ENCODE measurements at places on chromosomes 6 and 20. TPM values are rescaled to one million over a fixed set of nuclear protein-coding genes. Genes with fewer than 3 reads are reported as not detected.

DNA sequence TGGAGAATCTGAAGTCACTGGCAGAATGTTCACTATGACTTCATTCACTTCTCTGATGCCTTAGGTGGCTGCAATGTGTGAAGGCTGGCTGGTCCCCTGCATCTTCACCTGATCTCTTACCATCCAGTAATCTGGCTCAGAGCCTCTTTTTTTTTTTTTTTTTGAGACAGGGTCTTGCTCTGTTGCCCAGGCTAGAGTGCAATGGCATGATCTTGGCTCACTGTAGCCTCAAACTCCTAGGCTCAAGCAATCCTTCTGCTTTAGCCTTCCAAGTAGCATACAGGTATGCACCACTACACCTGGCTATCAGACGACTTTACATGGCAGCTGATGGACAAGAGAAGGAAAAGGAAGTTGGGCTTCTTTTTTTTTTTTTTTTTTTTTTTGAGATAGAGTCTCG is 25.8 kb upstream of the JARID2 start:
- no peaks in the 10 kb centered on the region for H3K36me3 ChIP-seq
- H3K4me1 ChIP-seq, result peaks cover 10% of the 10 kb centered on the region
- no peak overlapping the region for H3K27ac ChIP-seq
- no peak for DNase-seq

- no peak overlapping the region for H3K27ac ChIP-seq
- 0 out of 2 replicates have a peak, but pooled peaks cover 3% of the 10 kb centered on the region for H3K27me3 ChIP-seq
- H3K4me3 ChIP-seq, result no peak overlapping the region
- H3K36me3 ChIP-seq, result no peaks in the 10 kb centered on the region
- peak; percentile 52 for DNase-seq
- peaks cover 38% of the 10 kb centered on the region for H3K4me1 ChIP-seq
These were observed 5.4 kb downstream of the TGM3 start for GRCh38 chr20:2301164-2301622.

DNA sequence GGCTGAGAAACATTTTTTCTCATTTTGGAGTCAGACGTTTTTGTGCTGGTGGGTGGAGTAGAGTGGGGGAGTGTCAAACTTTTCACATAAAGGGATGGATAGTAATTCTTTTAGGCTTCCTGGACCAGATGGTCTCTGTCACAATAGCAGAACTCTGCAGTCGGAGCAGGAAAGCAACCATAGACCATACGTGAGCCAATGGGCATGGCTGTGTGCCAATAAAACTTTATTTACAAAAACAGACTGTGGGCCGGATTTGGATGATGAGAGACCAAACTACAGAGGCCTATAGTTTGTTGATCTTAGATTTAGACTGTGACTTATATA is 70.8 kb upstream of the SLC22A23 start:
- no peak overlapping the region for H3K27ac ChIP-seq
- H3K36me3 ChIP-seq, result no peaks in the 10 kb centered on the region
- DNase-seq, result no peak
- no peak overlapping the region for H3K4me3 ChIP-seq
- H3K4me1 ChIP-seq, result 0 out of 2 replicates have a peak, but pooled peaks cover 12% of the 10 kb centered on the region

DNA sequence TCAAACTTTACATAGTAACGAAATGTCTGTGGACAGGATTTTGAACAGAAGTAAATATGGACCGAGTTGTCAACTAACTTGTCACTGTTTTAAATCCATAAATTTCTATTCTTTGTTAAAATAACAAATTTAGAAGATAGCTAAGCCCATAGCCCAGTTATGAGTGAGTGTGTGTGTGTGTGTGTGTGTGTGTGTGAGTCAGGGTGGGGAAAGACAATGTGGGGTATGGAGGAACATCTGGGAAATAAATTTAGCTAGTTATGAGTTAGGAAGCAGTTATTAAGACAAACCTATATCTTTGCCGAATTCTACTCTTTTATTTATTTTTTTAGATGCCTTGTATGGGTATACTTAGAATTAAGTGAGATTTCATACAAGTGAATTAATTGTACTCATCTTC is 9.0 kb downstream of the TPBG start:
- H3K4me1 ChIP-seq, result no peaks in the 10 kb centered on the region
- DNase-seq, result no peak
- no peaks in the 10 kb centered on the region for H3K27me3 ChIP-seq
- H3K4me3 ChIP-seq, result no peak overlapping the region
- no peaks in the 10 kb centered on the region for H3K36me3 ChIP-seq

DNA sequence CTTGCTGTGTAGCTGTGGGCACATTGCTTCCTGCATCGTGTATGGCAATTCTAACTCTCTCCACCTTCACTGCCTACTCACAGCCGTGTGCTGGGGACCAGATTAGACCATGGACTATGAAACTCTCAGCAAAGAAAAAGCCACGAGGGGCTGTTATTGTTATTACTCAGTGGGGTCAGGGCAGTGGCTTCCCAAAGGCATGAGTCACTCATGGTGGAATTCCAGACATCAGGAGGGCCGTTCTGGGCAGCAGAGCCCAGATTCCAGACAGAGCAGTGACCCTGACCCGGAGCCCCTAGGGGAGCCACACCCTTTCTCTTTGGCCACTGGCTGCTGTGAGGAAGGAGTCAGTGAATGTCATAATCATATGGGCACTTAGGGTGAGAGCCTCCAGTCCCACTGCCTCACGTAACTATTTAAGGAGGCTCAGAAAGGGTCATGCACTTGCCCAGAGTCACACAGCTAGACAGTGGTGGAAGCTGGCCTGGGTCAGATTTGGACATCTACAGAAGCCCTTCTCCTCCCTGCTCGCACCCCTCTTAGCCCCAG is 22.2 kb upstream of the CCN5 start:
- DNase-seq, result peak; percentile 97
- H3K27me3 ChIP-seq, result no peaks in the 10 kb centered on the region
- H3K36me3 ChIP-seq, result no peaks in the 10 kb centered on the region
- no peak overlapping the region for H3K27ac ChIP-seq

- no peak overlapping the region for H3K27ac ChIP-seq
- no peak for DNase-seq
- no peaks in the 10 kb centered on the region for H3K36me3 ChIP-seq
- H3K4me3 ChIP-seq, result no peak overlapping the region
- no peaks in the 10 kb centered on the region for H3K4me1 ChIP-seq
- H3K27me3 ChIP-seq, result peaks cover 7% of the 10 kb centered on the region
These were observed 54.1 kb downstream of the ZNF217 start for GRCh38 chr20:53539516-53539915.

DNA sequence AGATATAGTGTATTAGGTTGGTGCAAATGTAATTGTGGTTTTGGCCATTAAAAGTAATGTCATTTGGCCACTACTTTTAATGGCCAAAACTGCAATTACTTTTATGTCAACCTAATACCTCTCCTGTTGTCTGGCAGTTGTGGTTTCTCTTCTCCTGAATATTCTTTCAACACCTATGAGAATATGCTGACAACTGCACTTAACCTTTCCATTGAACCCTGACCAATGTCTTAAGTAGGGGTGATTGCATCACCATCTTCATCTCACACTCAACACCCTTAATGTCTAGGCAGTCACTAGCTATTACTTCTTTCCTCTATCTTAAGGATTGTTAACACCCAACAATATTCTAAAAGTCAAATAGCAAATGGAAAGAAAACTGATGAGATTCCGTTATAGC is 200.5 kb upstream of the HSF2 start:
- DNase-seq, result no peak
- no peaks in the 10 kb centered on the region for H3K4me1 ChIP-seq
- no peak overlapping the region for H3K4me3 ChIP-seq
- H3K27ac ChIP-seq, result no peak overlapping the region

DNA sequence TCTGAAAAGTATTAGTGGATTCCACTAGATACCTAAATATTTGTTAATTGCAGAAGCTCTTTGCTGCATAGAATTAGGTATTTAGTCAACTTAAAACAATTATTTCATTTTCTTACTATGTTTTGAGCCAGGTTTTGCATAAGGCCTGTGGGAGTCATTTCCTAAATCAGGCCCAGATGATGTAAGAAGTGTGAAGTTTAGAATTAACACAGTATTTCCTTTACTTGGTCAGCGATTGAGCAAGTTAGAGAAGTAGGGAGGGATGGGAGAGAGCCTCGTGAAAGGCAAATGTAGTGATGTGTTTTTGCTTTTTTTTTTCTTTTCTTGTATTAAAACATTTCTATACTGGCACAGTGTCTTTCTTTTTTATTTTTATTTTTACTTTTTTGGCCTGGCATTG is 711.1 kb downstream of the HDGFL1 start:
- no peak overlapping the region for H3K27ac ChIP-seq
- DNase-seq, result no peak
- H3K36me3 ChIP-seq, result no peaks in the 10 kb centered on the region
- no peaks in the 10 kb centered on the region for H3K4me1 ChIP-seq
- no peak overlapping the region for H3K4me3 ChIP-seq
- no peaks in the 10 kb centered on the region for H3K27me3 ChIP-seq

DNA sequence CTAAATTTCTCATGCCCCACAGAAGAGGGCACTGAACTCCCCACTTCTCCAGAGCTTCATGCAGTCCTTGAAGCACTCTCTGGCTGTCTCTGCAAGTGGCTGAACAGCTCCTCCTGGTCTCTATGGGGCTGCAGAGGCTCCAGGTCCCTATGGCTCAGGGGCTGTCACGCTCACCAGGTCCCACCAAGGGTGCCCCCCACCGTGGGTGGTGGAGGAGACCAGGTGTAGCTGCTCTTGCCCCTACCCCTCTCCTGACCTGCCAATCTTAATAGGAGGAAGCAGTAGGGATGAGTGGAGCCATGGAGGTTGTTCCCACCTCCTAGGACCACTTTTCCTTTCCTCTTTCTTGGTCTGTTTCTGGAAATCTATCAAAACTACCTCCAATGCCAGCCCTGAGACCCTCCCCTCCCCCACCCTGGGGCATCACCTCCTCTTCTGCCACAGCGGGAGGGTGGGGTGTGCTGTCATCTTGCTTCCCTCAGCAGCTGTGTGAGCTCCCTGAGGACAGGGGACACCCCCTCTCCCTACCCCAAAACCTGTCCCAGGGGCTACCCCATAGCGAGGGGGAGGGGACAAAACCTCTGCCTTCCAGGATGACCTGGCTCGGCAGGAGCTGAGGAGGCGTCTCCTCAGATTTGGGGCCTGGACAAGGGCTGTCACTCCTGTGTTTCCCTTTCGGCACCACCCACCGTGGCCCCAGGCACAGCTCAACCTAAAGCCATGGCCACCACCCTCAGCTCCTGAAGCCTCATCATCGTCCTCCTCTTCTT is 12.0 kb upstream of the RAET1E start:
- H3K4me3 ChIP-seq, result no peak overlapping the region
- H3K27me3 ChIP-seq, result peaks cover 33% of the 10 kb centered on the region
- H3K27ac ChIP-seq, result no peak overlapping the region
- DNase-seq, result no peak

- no peak overlapping the region for H3K27ac ChIP-seq
- peaks cover 4% of the 10 kb centered on the region for H3K27me3 ChIP-seq
- no peaks in the 10 kb centered on the region for H3K36me3 ChIP-seq
These were observed 58.4 kb upstream of the TOP1 start for GRCh38 chr20:40970218-40970617.

GRCh38 chr20:52033313-52033712 is 158.3 kb downstream of the ZFP64 start:
- no peak overlapping the region for H3K4me3 ChIP-seq
- H3K4me1 ChIP-seq, result peaks cover 42% of the 10 kb centered on the region
- H3K36me3 ChIP-seq, result no peaks in the 10 kb centered on the region
- no peak for DNase-seq
- H3K27ac ChIP-seq, result no peak overlapping the region

DNA sequence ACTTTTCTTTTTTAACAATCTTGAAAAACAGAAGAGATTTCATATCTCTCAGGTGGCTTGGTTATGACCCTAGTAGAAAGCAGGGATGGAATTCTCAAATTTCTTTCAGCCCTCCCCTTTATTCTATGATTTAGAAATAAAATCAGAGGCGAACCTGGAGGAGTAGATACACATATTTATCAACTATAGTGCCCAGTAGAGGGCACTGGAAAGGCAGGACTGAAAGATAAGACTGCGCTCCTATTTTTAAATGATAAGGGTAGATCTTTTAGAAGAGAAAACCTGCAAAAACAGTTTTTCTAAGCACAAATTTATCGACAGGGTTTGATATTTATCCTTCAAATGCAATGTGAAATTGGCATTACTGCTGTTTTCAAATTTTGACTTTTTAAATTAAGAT is 1296.6 kb downstream of the EPHA7 start:
- no peaks in the 10 kb centered on the region for H3K4me1 ChIP-seq
- no peak overlapping the region for H3K27ac ChIP-seq
- no peaks in the 10 kb centered on the region for H3K36me3 ChIP-seq
- H3K4me3 ChIP-seq, result no peak overlapping the region
- DNase-seq, result peak; percentile 11
- no peaks in the 10 kb centered on the region for H3K27me3 ChIP-seq

DNA sequence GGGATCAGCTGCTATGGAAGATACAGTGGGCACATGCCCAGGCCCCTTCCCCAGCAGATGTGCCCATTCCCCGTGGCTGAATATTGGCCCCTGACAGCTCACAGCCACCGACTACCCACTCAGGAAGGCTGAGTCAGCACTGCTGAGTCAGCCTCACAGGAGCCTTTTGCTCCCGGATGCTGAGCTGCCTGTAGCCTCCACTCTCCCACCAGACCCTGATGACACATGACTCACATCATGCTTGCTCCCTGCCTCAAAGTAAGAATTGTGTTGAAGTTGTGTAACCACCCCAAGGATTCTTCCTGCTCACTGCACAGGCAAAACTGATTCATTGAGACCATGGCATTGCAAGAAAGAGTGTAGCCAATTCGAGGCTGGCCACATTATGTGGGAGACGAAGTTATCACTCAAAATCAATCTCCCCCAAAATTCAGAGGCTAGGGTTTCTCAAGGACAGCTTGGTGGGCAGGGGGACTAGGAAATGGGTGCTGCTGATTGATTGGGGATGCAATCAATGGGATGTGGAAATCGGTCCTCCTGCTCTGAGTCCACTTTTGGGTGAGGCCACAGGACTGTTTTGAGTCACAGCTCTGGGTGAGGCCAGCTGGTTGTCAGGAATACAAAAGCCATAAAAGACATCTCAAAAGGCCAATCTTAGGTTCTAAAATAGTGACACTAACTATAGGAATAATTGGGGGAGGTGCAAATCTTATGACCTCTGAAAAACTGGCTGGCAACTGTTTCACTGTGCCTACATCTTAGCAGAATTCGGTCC is 556.6 kb upstream of the CDH4 start:
- H3K4me1 ChIP-seq, result no peaks in the 10 kb centered on the region
- no peaks in the 10 kb centered on the region for H3K36me3 ChIP-seq
- no peak overlapping the region for H3K27ac ChIP-seq
- H3K4me3 ChIP-seq, result no peak overlapping the region
- H3K27me3 ChIP-seq, result no peaks in the 10 kb centered on the region

PSORS1C2 gene
- not detected for polyA plus RNA-seq

SLC12A5 gene
- polyA plus RNA-seq, result 5.6 TPM

SLC35F1 gene
- 0.01 TPM for polyA plus RNA-seq

SIRPA gene
- polyA plus RNA-seq, result 6.8 TPM

NMBR gene
- not detected for polyA plus RNA-seq

DOP1A gene
- polyA plus RNA-seq, result 5.2 TPM

MCUR1 gene
- 6.5 TPM for polyA plus RNA-seq

KCNQ5 gene
- polyA plus RNA-seq, result not detected

NKX2-2 gene
- polyA plus RNA-seq, result not detected

HLA-DQB1 gene
- polyA plus RNA-seq, result not detected

Data from HepG2 (cell line).